ENCODE measurements at places on chromosomes 1 and 21.

DNA sequence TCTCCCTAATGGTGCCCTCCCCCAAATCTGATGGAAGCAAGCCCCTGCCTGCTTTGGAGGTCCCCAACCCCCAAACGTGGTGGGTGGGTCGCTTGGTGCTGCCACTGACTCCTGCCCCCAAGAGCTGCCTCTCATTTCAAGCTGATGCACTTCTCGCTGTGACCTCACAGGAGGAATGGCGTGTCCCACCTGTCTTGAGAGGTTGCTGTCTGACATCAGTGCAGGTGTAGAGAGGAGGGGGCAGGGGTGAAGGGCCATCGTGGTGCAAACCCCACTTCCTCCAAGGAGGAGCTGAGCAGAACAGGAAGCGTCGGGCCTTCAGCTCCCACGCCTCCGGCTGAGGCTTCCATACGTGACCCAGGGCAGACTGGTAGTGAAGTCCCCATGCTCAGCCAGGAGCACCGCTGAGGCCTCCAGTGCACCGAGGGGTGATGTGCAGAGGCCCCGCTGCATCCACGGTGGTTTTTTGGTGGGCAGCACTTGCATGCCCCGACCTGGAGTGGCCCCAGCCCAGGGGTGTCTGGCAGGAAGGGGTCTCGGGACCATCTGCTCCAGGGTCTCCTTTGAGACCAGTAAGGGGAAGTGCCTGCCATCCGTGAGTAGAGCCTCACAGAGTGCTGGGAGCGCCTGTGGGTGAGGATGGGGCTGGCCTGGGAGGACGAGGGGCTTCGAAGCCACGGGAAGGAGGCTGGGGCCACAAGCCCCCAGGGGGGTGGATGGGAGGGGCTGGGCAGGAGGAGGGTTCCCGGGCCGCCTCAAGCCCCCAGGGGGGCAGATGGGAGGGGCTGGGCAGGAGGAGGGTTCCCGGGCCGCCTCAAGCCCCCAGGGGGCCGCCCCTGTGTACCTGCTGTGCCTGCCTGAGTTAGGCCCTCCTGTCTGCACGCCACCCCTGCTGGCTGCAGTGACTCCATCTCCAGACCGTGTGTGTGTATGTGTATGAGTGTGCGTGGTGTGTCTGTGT lies 39.8 kb downstream of the WDR4 start:
- DNase-seq, result no peak
- no peaks in the 10 kb centered on the region for H3K4me1 ChIP-seq
- no peak overlapping the region for H3K27ac ChIP-seq
- no peaks in the 10 kb centered on the region for H3K27me3 ChIP-seq
- peaks cover 26% of the 10 kb centered on the region for H3K36me3 ChIP-seq

- DNase-seq, result no peak
- peaks cover 22% of the 10 kb centered on the region for H3K36me3 ChIP-seq
- H3K27ac ChIP-seq, result peak overlapping the region; percentile 78
- H3K27me3 ChIP-seq, result no peaks in the 10 kb centered on the region
- peaks cover 31% of the 10 kb centered on the region for H3K4me1 ChIP-seq
These were observed 427 bp downstream of the AKR7A2 start for GRCh38 chr1:19311503-19311930.

DNA sequence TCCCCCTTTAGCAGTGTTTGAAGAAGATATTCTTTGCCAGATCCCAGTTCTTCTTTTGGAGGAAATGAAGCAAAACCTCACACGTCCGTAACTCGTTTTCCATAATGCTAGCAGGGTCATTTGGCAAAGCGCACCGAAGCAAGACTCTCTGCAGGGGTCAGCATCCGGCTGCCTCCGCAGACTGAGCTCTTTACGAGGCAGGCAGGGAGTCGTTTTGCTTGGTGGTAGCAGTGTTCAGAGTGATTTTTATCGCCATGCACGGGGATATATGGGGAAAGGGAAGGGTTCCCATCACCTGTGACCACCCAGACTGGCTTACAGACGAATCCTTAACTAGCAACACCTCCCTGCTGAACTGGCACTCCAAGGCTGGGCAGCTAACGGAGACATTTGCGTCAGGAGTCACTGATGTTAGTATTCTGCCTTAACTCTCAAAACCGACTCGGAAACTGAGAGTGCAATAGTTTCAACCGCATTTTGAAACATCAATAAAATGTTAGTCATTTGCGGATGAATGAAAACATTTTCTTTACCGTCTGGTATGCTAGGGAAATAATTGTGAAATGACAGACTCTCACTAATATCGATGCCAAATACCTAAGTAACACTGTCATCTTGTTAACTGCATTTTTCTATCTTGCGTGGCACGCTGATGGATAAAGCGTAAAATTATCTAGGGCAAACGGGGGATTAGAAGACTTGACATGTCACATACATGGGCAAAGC lies 2.2 kb upstream of the NEGR1 start:
- DNase-seq, result peak; percentile 12
- H3K36me3 ChIP-seq, result no peaks in the 10 kb centered on the region
- H3K27ac ChIP-seq, result no peak overlapping the region
- H3K27me3 ChIP-seq, result peaks cover 30% of the 10 kb centered on the region
- H3K4me3 ChIP-seq, result no peak overlapping the region
- peaks cover 6% of the 10 kb centered on the region for H3K4me1 ChIP-seq

DNA sequence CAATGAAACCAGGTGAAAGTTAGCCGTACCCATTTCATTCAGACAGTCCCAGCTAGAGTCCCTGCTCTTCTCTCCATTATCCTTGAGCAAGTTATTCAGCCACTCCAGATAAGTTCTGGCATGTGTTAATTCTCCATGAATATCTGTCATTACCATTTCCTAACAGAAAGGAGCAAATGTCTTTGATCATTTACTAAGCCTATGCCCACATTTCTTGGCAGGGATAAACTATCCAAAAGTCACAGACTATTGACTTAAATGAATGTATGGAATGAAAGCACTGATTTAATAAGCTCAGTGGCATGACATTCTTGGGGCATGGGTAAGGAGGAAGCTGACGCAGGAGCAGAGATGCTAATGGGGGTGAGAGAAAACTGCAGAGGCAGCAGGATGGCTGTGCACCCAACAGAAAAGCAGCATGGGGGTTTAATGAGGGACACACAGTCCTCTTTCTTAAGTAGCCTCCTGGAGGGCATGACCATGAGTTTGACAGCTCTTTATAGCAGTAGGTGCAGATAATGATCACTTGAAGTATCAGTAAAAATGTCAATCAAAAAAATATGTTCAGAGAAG lies 17.6 kb upstream of the DHCR24 start:
- peaks cover 19% of the 10 kb centered on the region for H3K27me3 ChIP-seq
- H3K4me1 ChIP-seq, result no peaks in the 10 kb centered on the region
- H3K27ac ChIP-seq, result no peak overlapping the region

GRCh38 chr1:41901551-41901950 lies 17.2 kb downstream of the HIVEP3 start:
- H3K4me3 ChIP-seq, result no peak overlapping the region
- no peaks in the 10 kb centered on the region for H3K36me3 ChIP-seq
- DNase-seq, result no peak
- H3K4me1 ChIP-seq, result peaks cover 54% of the 10 kb centered on the region

GRCh38 chr1:201288007-201288406 lies 4.7 kb downstream of the PKP1 start:
- H3K27me3 ChIP-seq, result peaks cover 23% of the 10 kb centered on the region
- DNase-seq, result no peak
- H3K27ac ChIP-seq, result no peak overlapping the region
- H3K36me3 ChIP-seq, result no peaks in the 10 kb centered on the region
- H3K4me3 ChIP-seq, result no peak overlapping the region

- H3K27ac ChIP-seq, result peak overlapping the region; percentile 96
- H3K4me3 ChIP-seq, result peak overlapping the region; percentile 98
- H3K27me3 ChIP-seq, result no peaks in the 10 kb centered on the region
- H3K4me1 ChIP-seq, result peaks cover 41% of the 10 kb centered on the region
- peaks cover 8% of the 10 kb centered on the region for H3K36me3 ChIP-seq
These were observed 1.4 kb downstream of the PPP2R5A start for GRCh38 chr1:212286556-212287131.

DNA sequence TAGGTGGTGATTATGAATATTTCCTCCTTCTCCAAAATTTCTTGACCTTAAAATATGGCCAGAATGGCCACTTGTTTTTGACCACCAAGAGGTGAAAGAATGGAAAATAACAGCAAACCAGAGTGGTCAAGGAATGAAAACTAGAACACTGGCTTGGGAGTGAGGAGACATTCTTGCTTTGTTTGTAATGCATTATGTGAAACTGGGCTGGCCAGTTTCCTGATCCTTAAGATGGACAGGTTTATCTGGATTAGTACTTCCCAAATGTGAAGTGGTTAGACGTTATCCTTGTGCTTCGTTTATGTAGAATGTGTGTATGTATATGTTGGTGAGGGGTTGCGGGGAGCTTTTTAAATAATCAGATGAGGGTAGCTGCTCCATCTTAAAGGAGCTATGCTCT lies 12.8 kb downstream of the PLA2G4A start:
- no peak overlapping the region for H3K4me3 ChIP-seq
- H3K27me3 ChIP-seq, result peaks cover 6% of the 10 kb centered on the region
- DNase-seq, result no peak
- H3K4me1 ChIP-seq, result peaks cover 25% of the 10 kb centered on the region
- H3K27ac ChIP-seq, result no peak overlapping the region
- H3K36me3 ChIP-seq, result peaks cover 14% of the 10 kb centered on the region

DNA sequence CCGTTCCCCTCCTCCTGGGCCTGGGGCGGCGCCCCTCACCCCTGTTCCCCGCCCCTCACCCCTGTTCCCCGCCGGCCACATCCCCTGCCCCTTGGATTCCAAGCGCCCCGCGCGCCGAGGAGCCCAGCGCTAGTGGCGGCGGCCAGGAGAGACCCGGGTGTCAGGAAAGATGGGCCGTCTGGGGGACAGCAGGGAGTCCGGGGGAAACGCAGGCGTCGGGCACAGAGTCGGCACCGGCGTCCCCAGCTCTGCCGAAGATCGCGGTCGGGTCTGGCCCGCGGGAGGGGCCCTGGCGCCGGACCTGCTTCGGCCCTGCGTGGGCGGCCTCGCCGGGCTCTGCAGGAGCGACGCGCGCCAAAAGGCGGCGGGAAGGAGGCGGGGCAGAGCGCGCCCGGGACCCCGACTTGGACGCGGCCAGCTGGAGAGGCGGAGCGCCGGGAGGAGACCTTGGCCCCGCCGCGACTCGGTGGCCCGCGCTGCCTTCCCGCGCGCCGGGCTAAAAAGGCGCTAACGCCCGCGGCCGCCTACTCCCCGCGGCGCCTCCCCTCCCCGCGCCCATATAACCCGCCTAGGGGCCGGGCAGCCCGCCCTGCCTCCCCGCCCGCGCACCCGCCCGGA lies at the start of gene TP73:
Gene TP73, plus strand, starts transcription at position 587 of the 618 bp plus-strand sequence. CDS start 29,850 bp downstream, outside the sequence.
- H3K4me1 ChIP-seq, result peaks cover 20% of the 10 kb centered on the region
- no peak within 1 kb of the TSS for H3K27ac ChIP-seq
- H3K36me3 ChIP-seq, result peaks cover 16% of the 10 kb centered on the region
- no peak for DNase-seq
- peak within 1 kb of the TSS; percentile 43 for H3K4me3 ChIP-seq

DNA sequence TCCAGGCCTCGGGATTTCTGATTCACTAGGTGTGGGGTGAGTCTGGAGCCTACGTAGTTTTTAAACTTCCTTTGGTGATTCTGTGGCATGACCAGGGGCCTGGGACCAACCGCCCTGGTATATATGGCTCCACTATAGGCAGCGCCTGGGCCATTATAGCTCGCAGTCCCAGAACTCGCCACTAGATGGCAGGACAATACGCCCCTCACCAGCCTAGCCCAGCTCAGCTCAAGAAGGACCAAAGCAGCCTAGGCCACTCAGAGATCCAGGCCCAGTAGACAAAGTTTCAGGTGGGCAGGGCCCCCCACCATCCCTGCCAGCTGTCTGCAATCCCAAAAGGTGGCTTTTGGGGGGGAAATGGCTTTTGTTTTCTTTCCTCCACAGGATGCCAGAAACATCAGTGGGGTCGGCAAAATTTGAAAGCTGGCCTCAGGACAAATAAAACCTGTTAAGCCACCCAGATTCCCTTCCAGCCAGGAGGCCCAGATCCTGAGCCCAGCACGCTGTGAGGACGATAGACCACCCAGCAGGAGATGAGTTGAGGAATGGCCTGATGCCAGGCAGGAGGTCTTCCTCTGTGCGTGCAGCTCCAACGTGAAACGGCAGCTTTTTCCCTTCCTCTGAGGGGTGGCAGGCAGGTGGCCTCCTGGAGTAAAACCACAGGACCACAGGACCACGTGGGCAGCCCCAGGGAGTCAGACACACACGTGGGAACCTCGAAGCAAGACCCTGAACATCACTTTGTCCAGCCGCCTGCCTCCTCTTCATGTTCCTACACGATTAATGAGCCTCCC lies 24.8 kb upstream of the TMEM51 start:
- no peak overlapping the region for H3K4me3 ChIP-seq
- no peaks in the 10 kb centered on the region for H3K36me3 ChIP-seq
- peaks cover 15% of the 10 kb centered on the region for H3K27me3 ChIP-seq
- H3K27ac ChIP-seq, result no peak overlapping the region
- H3K4me1 ChIP-seq, result no peaks in the 10 kb centered on the region

DNA sequence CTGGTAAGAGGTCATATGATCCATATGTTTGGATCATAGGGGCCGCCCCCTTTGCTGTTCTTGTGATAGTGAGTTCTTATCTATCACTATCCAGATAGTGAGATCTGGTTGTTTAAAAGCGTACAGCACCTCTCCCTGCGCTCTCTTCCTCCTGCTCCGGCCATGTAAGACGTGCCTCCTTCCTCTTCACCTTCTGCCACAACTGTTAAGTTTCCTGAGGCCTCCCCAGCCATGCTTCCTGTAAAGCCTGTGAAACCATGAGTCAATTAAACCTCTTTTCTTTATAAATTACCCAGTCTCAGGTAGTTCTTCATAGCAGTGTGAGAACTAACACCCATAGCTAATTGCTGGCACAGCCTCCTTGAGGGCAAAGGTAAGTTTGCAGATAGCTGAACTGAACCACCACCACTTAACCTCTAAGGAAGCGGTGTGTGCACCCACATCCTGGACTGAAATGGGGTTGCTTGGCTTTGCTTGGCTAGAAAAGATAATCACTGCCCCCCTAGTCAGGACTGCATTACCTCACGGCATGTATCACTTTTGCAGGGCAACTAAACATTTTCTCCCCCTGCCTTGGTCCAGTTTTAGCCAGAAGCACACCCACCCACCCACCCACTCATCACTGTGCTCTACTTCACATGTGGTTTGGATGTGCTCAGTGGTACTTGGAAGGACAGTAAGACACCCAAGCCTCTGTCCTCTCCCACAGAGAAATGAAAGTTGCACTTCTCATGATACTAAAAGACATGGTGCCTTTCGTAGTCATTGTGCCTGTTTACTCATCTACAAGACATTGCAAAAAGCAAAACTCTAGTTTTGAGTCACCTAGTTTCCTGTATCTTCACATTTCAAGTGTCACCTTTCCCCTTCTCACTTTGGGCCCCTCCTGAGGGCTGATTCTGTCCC lies 23.1 kb upstream of the PTAFR start:
- H3K27me3 ChIP-seq, result peaks cover 5% of the 10 kb centered on the region
- H3K36me3 ChIP-seq, result peaks cover 73% of the 10 kb centered on the region
- H3K4me1 ChIP-seq, result peaks cover 40% of the 10 kb centered on the region
- peak; percentile 74 for DNase-seq
- H3K27ac ChIP-seq, result peak overlapping the region; percentile 87
- peak overlapping the region; percentile 71 for H3K4me3 ChIP-seq

DNA sequence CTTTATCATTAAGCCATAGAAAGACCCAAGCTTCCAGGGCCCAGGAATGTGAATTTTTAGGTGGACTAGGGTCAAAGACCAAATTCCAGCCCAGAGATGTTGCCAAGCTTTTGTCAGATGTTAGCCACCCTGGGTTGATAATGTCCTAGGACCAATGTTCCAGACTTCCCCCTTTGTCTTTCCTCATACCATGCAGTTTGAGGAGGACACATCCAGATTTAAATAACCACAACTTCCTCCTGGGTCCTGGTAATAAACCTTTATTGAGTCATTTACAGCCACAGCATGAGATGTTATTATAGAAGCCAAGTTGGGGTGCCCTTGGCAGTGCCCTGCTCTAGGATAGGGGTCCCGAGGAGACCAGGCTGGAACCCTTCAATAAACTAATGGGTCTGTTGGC lies 5.9 kb downstream of the TNR start:
- H3K4me1 ChIP-seq, result no peaks in the 10 kb centered on the region
- no peak overlapping the region for H3K27ac ChIP-seq
- no peak overlapping the region for H3K4me3 ChIP-seq
- no peaks in the 10 kb centered on the region for H3K36me3 ChIP-seq
- peaks cover 3% of the 10 kb centered on the region for H3K27me3 ChIP-seq
- no peak for DNase-seq

Data from activated T-helper 2 cell treated with anti-CD3 and anti-CD28 coated beads, Interferon-gamma antibody, Interleukin-2, Interleukin-4, amounts not matched to agents 10 μg/mL and 5 μg/mL and 100 μg/mL, durations not matched to agents 14 hours and 24 hours and 36 hours (primary cell).